ENCODE measurements at places on chromosomes 16 and 17.

- DNase-seq: peak; percentile 36
Measured at GRCh38 chr17:10616502-10617119, 40.5 kb downstream of the MYH3 start.

DNA sequence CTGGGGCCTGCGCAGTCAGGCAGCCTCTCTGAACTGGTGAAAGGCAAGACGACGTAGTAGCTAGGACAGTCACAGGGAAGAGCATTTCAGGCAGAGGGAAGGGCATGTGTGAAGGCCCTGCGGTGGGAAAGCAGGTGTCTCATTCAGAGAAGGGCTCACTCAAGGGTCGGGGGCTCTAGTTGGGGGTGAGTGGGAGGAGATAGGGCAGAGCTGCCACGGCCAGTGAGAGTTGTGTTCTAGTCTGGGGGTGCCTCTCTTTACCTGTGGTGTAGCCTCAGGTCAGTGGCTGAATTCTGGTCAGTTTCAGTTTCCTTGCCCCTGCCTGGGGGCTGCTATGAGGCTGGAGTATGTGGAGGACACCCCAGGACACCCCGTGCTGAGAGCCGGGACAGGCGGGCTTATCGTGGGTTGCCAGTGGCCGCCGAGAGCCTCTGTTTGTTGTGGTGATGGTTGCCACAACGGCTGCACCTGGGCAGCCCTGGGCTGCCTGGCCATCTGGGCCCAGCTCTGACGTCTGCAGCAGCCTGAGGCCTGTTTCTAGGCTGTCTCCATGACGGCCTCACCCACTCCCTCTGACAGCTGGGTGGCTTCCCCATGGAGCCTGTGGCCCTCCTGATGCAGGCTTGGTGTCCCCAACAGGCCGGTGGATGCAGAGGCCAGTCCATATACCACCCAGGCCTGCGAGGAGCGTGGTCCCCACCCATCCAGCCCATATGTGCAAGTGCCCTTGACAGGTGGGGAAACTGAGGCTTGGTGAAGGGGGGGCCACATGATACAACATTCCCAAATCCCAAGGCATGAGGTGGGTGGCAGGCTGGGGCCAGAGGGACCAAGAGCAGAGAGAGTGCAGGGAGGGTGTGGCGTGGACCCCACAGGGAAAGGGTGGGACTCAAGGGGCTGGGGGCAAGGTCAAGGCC is 10.8 kb downstream of the MAP2K3 start:
- no peak for DNase-seq

- no peak for DNase-seq
Measured at GRCh38 chr16:75122609-75123008, 6.0 kb upstream of the LDHD start.

DNA sequence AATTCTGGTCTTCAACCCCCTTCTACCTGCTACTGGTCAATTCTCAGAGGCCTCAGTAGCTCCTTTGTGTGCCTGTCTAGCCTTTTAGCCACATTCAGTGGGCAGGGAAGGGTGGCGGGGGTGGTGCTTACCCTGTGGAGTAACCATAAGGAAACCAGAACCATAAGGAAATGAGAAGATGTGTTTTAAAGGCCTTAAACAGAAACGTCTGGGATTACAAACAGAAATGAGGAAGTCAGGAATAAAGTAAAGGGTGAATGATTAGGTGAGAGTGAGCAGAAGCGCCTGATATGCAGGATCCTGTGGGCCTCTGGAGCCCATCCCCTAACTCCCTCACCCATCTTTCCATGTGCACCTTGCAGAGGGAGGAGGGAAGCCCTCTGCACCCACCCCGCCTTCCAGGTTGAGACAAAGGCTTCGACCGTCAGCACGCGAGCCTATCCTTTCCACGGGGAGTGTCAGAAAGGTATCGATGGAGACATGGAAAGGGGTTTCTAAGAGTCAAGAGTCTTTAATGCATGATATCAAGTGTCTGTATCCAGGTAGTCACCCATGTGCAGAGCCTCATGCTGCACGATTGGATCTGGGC is 20.4 kb downstream of the KIAA0513 start:
- DNase-seq: no peak

- no peak for DNase-seq
Measured at GRCh38 chr16:56547120-56547948, 17.5 kb upstream of the MT4 start.

GRCh38 chr17:43471585-43472160 is 12.1 kb upstream of the DHX8 start:
- no peak for DNase-seq

DNA sequence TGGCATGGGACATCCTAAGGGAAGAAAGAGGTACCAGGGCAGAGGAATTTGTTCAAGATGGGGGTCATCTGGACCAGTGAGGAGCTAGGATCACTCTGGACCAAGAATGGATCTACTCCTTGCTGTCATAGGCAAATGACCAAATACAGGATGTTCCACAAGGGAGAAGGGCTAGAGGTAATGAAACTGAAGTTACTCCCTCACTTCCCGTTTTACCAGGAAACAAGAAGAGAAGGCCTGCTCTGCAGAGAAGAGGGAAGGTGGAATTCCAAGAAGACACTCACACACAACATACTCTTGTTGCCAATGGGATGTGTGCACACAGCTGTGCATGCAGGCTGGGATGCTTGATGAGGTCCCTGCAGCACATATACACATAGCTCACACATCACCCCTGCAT is 38.6 kb downstream of the NEUROD2 start:
- DNase-seq: no peak

DNA sequence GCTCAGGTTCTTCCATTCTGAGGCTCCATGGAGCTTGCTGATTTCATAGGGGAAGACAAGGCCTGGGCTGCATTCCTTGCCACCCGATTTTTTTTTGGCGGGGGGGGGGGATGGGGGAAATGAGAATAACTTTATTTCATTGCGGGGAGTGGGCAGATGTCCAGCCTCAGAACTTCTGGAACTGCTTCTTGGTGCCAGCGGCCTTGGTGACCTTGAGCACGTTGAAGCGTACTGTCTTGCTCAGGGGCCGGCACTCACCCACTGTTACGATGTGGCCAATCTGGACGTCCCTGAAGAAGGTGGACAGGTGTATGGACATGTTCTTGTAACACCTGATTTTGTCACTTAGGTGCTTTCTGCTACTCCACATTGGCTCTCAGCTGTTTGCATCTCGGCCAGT is 8.3 kb upstream of the CENPT start:
- no peak for DNase-seq

- no peak for DNase-seq
Measured at GRCh38 chr17:71593078-71593477, 527.7 kb upstream of the SOX9 start.

- DNase-seq: no peak
Measured at GRCh38 chr16:89322321-89323119, 105.0 kb downstream of the ZNF778 start.

DNA sequence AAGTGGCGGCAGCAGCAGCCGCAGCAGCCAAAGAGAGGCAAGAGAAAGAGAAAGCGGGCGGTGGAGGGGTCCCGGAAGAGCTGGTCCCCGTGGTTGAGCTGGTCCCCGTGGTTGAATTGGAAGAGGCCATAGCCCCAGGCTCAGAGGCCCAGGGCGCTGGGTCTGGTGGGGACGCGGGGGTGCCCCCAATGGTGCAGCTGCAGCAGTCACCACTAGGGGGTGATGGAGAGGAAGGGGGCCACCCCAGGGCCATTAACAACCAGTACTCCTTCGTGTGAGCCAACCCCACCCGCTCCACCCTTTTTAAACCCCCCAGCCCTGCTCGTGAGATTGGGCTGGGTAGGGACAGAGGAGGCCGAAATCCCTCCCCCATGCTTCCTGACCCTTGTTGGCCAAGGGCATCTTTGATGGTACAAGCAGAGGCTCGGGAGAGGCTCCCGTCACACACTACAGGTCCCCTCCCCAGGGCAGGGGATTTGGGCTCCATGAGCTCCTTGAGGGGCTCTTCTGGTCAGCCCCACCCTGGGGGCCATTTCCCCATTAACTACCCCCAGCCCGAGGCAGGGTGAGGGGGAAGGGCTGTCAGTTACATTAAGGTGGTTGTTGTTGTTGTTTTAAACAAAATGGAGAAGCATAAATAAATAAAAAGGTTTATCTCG is 4.6 kb upstream of the ATP2A1 start:
- DNase-seq: peak; percentile 38

- DNase-seq: no peak
Measured at GRCh38 chr17:65185062-65185461, 47.9 kb downstream of the RGS9 start.

- DNase-seq: no peak
Measured at GRCh38 chr16:66538910-66539309, 11.0 kb downstream of the TK2 start.

GRCh38 chr17:82876149-82876548 is 36.3 kb upstream of the ZNF750 start:
- no peak for DNase-seq

Measured in activated naive CD8-positive, alpha-beta T cell treated with anti-CD3 and anti-CD28 coated beads, Interleukin-2, amount 50 U/mL, for 16 hours (primary cell).